CD4-positive, alpha-beta T cell treated with Interleukin-6 at 100 ng/mL for 8 hours (primary cell): ENCODE measurements at places on chromosomes 7 and 10.

DNA sequence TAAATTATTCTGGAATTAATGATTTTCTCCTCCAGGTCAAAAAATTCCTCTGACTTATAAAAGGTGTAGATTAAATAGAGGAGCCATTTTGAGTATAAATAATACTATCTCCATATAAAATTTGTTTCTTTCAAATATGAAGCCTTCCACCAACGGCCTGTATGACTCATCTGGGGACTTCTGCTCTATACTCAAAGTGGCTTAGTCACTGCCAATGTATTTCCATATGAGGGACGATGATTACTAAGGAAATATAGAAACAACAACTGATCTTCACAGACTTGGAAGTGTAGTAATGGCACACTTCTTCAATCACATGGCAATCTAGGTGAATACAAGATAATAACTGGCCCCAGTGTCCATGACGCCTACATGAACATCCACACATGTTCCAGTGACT, 335.6 kb upstream of the HGF start:
- DNase-seq: no peak

- no peak for DNase-seq
Observed at GRCh38 chr10:128927497-128928161, 539.4 kb upstream of the MGMT start.

GRCh38 chr7:155217634-155218033, 80.0 kb upstream of the INSIG1 start:
- DNase-seq: no peak

- no peak for DNase-seq
Observed at GRCh38 chr10:128843972-128844371, 623.1 kb upstream of the MGMT start.

GRCh38 chr7:112509402-112509801, 28.6 kb downstream of the LSMEM1 start:
- no peak for DNase-seq

- peak; percentile 41 for DNase-seq
Observed at GRCh38 chr7:73707045-73707631, 12.3 kb downstream of the STX1A start.

DNA sequence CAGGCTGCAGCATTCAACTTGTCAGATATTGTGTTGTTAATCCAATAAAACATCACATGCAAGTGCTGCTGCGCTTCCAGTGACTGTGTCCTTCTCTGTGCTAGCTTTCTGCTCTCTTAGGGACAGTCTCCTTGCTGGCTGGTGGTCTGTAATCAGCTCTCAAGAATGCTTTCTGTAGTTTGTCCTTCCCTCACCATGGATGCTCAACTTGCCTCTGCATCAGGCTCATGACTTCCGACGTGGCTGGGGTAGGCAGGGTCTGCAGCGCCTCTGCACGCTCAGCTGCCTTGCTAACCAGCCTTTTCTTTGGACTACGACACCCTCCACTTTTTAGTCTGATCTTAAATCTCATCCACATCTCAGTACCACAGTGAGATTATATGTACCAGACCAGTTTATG, 58.3 kb downstream of the MMRN2 start:
- no peak for DNase-seq

DNA sequence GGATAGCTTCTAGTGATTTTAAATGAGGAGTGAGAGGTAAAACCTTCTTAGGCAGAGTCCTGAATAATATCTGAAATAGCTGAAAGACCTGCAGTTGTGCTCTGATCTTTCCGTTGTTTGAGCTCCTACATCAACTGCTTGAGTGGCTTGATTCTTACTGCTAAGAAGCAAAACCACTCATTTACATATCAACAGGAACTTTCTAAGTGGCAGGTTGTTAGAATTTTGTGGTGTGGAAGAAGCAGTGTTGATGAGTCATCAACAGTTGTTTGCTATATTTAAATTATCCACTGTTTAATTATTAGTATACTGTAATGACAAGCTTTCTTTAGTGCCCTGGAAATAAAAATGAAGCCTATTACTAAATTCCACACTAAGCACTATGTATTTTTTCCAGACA, 689.5 kb downstream of the DNAJB9 start:
- DNase-seq: no peak

DNA sequence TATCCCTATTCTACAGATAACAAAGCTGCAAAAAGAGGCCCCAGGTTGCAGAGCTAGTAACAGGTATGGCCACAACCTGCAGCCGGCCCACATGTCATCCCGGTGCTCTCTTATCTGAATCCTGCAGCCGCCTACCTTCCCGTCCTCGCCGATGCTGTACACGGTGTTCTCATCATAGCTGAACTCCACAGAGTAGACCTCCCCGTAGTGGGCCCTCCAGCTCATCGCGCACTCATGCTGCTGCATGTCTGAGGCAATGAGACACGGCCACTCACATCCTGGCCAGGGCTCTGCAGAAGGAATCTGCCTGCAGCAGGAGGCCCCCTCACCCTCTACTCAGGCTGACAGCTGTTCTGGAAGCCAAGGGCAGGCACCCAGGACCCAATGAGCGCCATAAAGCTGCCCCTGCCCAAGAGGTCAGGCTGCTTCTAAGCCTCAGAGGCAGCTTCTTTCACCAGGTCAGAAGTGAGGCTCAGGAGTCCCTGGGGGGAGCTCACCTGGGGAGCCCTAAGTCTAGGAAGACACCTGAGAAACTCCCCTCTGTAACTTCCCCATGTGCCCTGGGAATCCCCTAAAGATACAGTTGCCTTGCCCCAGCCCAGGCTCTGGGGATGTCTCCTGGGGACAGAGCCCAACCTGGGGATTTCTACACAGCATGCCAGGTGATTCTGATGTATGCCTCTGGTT, 17.9 kb upstream of the CYREN start:
- DNase-seq: no peak

- DNase-seq: no peak
Observed at GRCh38 chr10:90226517-90226916, 525.1 kb downstream of the KIF20B start.

GRCh38 chr10:102406815-102407214, 11.3 kb downstream of the NFKB2 start:
- DNase-seq: no peak

- DNase-seq: no peak
Observed at GRCh38 chr10:107994621-107995270, 830.2 kb upstream of the SORCS1 start.

DNA sequence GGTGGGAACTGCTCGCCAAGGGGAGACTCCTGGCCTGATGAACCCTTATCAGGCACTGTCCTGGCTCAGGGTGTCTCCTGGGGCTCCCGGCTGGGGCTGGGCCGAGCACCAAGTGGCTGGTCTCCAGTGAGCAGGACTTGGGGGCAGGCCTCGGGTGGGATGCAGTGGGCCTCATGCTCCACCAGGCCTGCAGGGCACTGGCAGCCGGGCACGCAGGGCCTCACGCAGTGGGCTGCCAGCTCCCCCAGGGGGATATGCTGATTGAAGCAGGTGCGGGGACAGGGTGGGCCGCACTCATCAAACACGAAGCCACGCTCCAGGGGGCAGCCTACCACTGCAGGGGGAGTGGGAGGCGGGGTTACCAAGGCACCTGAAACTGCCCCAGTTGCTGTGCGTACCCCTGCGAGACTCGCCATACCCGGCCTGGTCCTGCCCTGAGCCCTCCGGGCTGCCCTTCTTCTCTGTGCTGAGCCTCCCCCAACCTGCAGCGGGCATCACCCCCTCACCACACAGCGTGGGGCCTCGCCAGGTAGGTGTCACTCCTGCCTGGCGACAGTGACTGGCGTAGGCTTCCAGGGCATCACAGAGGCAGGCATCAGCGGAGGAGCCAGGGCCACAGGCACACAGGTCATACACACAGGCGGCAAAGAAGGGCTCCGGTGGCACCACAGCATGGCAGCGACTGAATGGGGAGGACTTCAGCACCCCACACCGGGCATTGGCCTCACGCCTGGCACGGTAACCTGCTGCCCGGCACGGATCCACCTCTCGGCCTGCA, 14.5 kb downstream of the ATP6V1F start:
- DNase-seq: no peak

DNA sequence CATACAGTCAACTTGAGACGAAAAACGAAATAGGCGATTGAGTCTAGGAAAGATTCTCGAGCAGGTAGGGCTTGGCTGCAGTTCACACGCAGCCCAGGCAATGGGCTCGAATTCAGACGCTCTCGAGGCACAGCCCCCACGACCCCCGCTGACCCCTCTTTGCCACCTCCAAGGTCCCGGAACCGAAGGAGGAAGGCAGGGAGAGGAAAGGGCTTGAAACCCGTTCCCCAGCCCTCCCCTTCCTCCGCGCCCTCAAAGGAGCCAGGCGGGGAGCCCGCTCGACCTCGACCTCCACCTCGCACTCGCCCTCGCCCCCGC, 441 bp downstream of the CCDC186 start:
- no peak for DNase-seq

GRCh38 chr10:68792115-68792514, 35.2 kb upstream of the STOX1 start:
- DNase-seq: no peak
